ENCODE measurements at places on chromosomes 3 and 15.
A peak's percentile ranks its signal among the peaks of the same experiment; 100 is the strongest.

DNA sequence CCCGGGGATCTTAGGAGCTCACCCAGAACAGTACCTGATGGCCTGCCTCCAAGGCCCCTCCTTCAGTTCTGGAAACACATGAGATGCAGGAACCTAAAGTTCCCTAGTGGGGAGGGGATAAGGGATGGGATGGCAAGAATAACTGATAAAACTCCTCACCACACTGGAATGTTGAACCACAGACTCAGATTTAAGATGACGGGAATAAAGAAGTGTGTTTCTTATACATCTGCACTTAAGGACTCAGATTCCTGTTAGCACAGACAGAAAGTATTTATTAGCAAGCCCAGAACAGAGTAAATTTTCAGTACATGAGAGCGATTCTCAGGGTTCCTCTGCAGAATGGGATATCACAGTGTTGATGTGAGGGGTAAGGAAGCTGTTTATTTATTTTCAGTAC lies 245.2 kb downstream of the TLE3 start:
- no peak for DNase-seq

DNA sequence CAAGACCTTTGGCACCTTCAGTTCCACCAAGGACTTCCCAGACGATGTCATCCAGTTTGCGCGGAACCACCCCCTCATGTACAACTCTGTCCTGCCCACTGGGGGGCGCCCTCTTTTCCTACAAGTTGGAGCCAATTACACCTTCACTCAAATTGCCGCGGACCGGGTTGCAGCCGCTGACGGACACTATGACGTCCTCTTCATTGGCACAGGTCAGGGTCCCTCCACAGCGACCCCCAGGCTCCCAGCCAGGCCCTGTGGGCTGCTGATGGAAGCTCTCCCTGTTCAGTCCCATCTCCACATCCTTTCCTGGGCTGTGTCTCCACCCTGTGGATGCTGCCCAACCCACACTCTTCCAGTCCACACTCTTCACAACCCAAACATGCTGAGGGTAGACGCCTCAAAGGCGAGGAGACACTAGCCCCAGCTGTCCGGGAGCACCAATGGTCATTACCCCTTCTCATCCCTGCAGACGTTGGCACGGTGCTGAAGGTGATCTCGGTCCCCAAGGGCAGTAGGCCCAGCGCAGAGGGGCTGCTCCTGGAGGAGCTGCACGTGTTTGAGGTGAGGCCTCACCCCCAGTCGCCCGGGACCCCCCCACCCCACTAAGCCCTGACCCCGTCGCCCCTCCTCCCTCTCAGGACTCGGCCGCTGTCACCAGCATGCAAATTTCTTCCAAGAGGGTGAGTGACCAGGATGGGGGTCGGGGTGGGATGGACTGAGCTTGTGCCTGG lies 4.3 kb upstream of the LSMEM2 start:
- DNase-seq: peak; percentile 56

DNA sequence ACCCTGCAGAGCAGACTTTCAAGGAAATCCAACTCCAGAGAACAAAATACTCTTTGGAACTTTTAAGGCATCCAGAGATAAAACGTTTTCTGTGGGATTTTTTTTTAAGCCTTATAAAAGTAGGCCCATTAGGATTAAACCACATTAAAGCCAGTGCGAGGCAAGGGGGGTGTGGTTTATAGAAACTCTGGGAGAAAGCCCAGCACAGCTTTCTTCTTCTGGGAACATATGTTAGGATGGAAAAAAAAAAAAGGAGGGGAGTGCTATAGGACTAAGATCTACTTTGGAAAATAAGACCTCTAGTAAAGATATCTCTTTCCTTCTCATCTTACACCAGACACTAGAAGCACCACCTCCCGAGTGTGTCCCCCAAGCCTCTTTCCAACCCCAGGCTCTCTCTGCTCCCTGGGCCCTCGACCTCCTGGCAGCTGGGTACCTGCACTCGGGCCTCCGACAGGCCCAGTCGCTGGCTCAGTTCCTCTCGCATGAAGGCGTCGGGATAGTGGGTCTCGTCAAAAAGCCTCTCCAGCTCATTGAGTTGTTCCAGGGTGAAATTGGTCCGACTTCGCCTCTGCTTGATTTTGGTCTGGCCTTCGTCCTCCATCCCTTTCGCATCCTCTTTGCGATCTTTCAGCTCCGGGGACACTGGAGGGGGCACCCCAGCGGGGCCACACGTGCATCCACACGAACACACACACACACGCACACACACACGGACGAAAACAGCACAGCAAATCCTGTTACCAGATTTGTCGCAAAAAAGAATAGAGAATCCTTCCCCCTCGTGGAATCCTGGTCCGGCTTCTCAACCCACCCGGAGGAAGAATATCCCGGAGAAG lies 3.8 kb downstream of the SHOX2 start:
- DNase-seq: no peak

- no peak for DNase-seq
These were observed 24.1 kb downstream of the CCDC54 start for GRCh38 chr3:107401301-107401700.

GRCh38 chr3:45480218-45480617 lies 91.8 kb downstream of the LARS2 start:
- no peak for DNase-seq

DNA sequence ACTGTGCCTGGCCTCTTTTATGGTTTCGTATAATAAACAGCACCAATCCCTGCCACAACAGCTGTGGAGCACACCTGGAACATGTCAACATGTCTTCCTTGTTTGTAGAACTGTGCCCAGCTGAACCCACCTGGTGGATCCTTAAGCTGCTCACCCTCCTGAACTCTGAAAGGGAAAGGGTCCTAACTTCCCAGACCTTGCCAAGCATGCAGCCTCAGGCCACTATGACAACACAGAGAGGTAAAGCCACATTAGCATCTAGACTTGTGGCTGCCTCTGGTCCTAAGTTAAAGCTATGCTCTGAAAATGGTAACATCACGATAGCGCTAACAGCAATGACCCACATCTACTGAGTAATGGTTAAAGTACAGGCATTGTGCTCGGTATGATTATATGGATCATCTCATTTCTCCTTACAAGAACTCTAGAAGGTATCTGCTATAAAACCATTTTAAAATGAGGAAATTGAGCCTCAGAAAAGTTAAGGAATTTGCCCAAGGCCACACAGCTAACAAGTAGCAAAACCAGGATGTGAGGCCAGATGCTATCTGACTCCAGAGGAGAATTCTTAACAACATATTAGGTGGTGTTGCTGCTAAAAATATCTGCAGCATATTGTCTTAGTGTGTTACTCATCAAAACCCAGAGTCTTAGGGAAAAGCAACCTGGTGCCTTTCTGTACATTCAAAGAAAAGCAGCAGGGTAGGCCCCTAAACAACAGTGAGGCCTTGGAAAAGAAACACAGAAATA lies 23.1 kb upstream of the HERC1 start:
- no peak for DNase-seq

DNA sequence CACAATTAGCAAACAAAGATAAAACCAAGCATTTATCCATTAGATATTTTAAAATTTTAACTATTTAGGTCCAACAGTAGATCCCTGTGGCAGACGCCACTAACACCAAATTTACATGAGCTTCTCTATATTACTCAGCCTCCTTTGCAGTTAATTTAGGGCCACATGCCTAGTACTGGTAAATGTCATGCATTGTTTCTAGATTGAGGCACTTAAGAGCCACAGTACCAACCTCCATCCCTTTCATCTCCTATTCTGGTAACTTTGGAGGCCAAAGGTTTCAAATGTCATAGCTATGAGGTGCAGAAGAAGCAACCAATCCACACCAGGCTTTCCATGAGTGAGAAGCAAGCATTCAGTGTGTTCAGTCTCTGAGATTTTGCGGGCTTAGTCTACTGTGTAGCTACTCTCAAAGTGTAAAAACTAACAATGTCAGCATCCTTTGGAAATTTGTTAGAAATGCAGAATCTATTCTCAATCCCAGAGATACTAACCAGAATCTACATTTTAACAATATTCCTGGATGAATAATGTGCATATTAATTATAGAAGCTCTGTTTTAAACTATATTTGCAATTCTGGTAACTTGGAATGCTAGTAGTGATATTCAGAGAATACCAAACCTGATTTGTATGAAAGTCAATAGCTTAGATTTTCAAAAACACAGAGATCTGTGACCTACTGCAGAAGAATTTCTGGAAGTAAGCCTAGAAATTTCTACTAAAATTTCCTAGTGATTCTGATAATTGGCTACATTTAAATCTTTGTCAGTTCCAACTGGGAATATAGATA lies 206.3 kb upstream of the CD96 start:
- no peak for DNase-seq

GRCh38 chr3:106381939-106382335 lies 513.1 kb upstream of the CBLB start:
- no peak for DNase-seq

DNA sequence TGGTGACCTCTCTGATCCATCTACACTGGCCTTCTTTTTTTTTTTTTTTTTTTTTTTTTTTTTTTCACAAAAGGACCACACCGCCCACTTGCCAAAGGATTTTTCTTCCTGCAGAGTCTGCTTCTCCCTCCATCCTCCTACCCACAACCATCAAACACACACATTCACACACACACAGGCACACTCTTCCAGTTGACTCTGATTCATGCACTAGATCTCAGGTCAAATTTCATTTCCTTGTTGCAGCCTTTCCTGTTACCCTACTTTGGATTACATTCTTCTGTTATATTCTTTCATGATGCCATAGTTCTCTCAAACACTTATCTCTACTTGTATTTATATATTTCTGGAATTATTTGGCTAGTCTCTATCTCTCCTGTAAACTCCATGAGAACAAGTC lies 133.9 kb downstream of the STAC start:
- no peak for DNase-seq

GRCh38 chr15:55816017-55816416 lies 73.1 kb upstream of the PRTG start:
- DNase-seq: no peak

- DNase-seq: no peak
These were observed 121.5 kb upstream of the LRRFIP2 start for GRCh38 chr3:37295925-37296324.

GRCh38 chr3:63613561-63613960 lies 38.9 kb upstream of the SNTN start:
- DNase-seq: no peak

DNA sequence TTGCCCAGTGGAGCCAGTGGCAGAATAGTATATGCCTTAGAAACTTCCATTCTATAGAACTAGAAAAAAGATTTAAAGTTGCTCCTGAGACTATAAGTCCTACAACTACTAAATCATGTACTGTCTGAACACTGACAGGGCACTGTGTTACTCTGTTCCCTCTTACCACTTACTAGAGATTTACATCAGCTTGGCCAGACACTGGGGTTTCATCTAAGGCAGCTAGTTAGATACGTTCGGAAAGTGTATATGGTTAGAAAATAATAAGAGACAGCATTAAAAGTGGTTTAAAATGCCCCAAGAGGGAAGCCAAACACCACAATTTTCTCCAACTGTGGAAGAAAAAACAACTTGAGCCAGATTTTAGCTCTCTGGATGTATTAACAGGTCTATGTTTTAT lies 97.1 kb downstream of the FBN1 start:
- DNase-seq: no peak

DNA sequence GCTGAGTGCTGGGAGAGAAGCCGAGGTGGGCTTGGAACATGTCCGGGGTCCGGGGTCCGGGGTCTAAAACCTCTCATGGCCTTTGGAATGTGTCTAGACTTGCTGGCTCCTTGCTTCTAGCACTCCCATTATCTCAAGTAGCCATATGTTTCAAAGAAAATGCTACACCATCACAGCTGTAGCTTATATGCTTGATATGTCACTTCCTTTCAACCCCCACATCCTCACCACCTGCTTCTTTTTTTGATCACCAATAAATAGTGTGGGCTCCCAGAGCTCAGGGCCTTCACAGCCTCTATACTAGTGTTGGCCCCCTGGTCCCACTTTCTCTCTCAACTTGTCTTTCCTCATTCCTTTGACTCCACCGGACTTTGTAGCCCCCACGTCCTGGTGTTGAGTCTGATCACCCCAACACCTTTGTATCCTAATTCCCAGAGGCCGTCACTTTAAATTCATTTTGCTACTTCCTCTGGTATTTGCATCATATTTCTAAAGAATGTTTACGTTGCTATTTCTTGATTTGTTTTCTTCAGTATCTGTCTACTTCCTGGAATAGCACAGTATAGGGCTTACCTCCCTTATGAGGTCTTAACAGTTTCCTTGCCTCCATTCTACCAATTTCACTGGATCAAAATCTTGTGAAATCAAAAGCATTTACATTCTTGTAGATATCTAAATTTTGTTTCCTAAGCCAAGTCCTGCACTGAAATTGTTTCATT lies 71.9 kb upstream of the CHRNB4 start:
- DNase-seq: no peak

Data from activated T-helper 1 cell treated with anti-CD3 and anti-CD28 coated beads, Interleukin-2, amount 50 U/mL, for 16 hours (primary cell).